CD4-positive, CD25-positive, alpha-beta regulatory T cell (primary cell): ENCODE measurements at places on chromosomes 2 and 18. TPM values are rescaled to one million over a fixed set of nuclear protein-coding genes. Genes with fewer than 3 reads are reported as not detected.

UGT1A8 gene
- polyA plus RNA-seq: not detected

RNF149 gene
- 88.9 TPM for polyA plus RNA-seq

TCF23 gene
- not detected for polyA plus RNA-seq

CD226 gene
- 14.8 TPM for polyA plus RNA-seq

UGT1A4 gene
- polyA plus RNA-seq: not detected

RASGRP3 gene
- polyA plus RNA-seq: 4.8 TPM

ASIC4 gene
- polyA plus RNA-seq: not detected

ADAM23 gene
- polyA plus RNA-seq: not detected

SCN9A gene
- not detected for polyA plus RNA-seq

HOXD9 gene
- polyA plus RNA-seq: not detected

ZNF516 gene
- polyA plus RNA-seq: 0.74 TPM

HOXD4 gene
- not detected for polyA plus RNA-seq

ALPI gene
- not detected for polyA plus RNA-seq

TUBA4A gene
- 261 TPM for polyA plus RNA-seq

CMPK2 gene
- 1.7 TPM for polyA plus RNA-seq

RSAD2 gene
- 1.6 TPM for polyA plus RNA-seq

LYG1 gene
- not detected for polyA plus RNA-seq

ABCB11 gene
- polyA plus RNA-seq: not detected

DYNAP gene
- polyA plus RNA-seq: not detected

TGFA gene
- polyA plus RNA-seq: 0.07 TPM

PTPN4 gene
- polyA plus RNA-seq: 97.2 TPM

BCL11A gene
- not detected for polyA plus RNA-seq

TMEFF2 gene
- not detected for polyA plus RNA-seq

DHRS9 gene
- not detected for polyA plus RNA-seq

SERPINE2 gene
- polyA plus RNA-seq: 1.8 TPM

ABCG8 gene
- not detected for polyA plus RNA-seq

SLC40A1 gene
- polyA plus RNA-seq: 24.0 TPM

FLACC1 gene
- 2.5 TPM for polyA plus RNA-seq

UGT1A5 gene
- not detected for polyA plus RNA-seq

FMNL2 gene
- polyA plus RNA-seq: 0.07 TPM

UGGT1 gene
- polyA plus RNA-seq: 9.0 TPM

GAD1 gene
- polyA plus RNA-seq: not detected

UGT1A3 gene
- polyA plus RNA-seq: not detected
